ENCODE measurements at places on chromosomes 6 and 20.

GRCh38 chr20:25360631-25361286, 29.9 kb downstream of the ABHD12 start:
- DNase-seq: no peak

DNA sequence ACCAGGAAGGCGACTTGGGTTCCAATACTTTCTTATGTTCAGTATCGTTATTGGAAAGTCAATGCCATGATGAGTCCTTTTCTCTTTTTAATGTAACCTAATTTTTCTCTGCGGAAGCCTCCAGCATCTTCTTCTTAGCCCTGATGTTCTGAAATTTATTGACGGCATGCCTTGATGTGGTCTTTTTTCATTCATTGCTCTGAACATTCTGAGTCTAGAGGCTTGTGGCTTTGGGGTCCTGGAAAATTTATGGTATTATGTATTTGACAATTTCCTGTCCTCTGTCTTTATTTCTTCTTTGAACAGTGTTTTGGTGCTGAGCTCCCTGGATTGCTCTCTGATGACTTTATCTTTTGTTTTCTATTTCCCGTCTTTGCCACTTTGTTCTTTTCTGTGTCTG, 28.7 kb upstream of the MAS1 start:
- DNase-seq: no peak

- no peak for DNase-seq
Measured at GRCh38 chr6:2695454-2696095, 55.1 kb downstream of the MYLK4 start.

GRCh38 chr6:100347901-100348550, 116.7 kb downstream of the SIM1 start:
- no peak for DNase-seq

DNA sequence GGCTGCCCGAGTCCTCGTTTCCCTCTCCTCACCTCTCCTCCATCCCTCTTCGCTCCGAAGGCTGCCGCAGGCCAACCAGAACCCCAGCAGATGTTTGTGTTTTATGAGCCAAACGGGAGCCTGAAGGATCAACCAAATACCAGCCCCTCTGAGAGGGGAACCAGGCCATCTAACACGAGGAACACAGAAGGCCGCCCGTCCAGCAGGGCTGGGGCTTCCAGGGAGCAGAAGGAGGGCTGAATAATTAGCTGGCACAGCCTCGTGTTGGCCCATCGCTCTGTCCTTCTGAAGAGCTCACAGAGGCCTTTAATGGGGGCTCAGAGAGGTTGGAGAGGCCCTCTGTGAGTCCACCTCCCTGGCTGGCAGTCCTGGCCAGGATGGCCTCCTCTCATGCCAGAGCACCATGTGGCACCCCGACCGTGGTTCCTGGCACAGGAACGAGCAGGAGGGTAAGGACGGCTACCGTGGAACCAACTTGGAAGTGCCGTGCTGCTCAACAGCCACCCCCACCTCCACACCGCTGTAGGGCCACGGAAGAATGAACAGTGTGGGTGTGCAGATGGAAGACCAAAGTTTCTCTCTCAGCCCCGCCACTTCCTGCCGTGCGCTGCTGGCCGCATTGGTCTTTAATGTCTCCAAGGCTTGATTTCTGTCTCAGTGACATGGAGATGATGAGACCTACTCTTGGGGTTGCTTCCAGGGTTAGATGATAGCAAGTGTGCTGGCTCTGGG, 155.2 kb downstream of the SCML4 start:
- DNase-seq: no peak

DNA sequence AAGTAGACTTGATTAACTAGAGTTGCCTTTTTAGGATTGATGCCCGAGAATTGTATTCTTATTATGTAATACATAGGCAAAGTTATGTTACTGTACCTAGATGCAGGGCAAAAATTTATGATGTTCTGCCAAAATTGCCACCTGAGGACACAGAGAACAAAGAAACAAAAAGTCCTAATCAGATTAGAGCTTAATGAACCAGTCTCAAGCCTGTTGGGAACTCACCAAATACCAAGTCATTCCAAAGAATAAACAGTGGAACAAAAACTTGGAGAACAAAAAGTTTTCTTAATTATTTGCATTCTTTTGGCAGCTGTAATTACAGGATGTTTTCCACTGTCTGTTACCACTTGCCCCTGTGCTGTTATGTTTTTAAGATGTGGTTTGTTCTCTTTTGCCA, 154.7 kb upstream of the SGK1 start:
- no peak for DNase-seq

GRCh38 chr6:3738381-3739131, 13.0 kb downstream of the PXDC1 start:
- no peak for DNase-seq

DNA sequence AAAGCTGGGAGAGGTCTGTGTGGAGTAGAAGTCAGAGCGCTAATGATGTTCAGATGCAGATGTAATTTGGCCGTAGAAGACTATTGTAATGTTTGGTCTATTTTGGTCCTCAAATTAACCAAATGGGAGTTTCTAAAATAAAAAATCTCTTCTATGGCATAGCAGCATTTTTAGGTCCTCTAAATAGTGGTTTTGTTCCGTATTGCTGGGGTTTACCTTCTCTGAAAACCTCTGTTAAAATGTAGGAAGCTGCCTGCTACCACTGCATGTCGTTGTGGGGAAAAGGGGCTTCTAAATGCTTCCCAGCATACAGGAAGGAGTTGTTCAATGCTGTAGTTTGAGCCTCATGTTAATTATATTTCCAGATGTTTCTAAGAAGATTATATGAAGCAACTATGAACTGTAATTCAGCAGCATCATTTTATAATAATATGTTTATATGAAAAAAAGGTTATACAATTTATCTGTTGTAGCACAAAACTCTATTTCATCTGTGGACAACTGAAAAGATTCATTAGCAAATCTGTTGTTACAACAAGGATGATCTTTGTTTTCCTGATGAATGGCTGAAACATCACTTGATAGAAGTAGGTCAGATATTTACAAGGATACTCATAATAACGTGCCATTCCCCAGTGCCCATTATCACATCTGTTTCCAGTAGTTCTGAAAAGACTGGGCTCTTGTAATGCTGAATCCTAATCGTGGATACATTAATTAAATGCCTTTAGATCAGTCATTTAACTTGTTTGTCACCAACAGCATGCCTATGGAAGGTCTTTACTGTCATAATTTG, 256.6 kb downstream of the TBC1D7 start:
- DNase-seq: no peak

DNA sequence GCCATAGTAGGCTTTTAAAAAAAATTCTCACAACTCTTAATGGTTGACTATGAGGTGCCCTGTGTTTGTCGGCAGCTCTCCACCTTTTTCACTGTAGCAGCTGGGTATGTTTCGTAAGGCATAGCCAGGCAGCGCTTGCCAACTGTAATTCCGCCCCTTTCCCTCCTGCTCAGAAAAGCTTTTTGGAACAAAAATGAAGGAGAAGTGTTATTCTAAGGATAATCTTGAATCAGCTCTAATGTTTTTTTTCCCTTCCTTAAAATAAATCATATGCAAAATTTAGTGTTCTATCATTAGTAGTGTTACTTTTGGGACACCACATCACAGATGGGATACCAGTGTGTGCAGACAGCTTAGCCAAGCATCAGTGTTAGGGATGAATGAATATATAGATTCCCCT, 21.2 kb downstream of the RIOK1 start:
- no peak for DNase-seq

DNA sequence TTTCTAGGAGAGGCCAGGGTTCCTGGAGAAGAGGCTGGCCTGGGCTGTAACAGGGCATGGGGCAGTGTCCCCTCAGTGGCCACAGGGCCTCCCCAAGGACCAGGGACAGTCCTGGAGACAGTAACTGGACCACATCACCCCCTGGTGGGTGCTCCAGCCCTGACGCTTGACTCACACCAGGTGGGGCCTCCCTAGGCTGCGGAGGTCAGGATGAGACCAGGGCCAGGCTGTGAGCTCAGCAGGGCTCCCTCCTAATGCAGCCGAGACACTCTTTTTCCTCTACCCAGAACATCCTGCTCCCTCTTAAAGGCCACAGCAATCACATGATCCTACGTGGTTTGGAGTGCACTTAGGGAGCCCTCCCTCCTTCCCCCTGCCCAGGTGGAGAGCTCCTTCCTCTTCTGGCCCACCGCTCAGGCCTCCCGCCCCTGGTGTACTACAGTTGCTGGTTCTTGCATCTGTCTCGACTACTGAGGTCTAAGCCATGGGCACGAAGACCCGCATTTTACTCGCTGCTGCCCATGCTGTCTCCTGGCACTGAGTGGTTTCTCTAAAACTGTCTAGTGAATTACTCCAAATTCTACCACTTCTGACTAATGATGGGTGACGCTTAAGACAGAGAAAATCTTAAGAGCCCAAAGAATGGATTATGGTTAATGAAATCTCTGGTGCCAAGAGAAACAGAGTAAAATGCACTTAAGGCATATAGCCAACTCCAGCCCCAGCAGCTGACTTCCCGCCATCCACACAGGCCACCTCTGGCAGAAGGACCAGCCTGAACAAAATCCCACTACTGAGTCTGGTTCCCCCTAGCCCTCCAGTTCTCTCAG, 166.1 kb upstream of the CST7 start:
- no peak for DNase-seq

DNA sequence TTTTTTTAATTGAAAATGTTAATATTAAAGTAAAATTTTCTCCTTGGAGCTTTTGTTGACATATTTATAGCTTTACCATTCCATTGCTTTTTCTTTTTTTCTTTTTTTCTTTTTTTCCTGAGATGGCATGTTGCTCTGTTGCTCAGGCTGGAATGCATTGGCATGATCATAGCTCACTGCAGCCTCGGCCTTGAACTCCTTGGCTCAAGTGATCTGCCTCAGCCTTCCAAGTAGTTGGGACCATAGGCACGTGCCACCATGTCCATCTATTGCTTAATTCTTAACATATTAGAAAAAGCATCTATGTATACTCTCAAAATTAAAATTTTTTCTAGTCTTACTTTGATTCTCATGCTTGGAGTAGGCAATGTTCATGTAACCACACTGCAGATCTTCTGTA, 43.0 kb downstream of the RALGAPB start:
- no peak for DNase-seq

GRCh38 chr6:169158174-169158573, 95.5 kb downstream of the THBS2 start:
- DNase-seq: no peak

- DNase-seq: no peak
Measured at GRCh38 chr6:39803872-39804271, 11.7 kb downstream of the DAAM2 start.

- DNase-seq: no peak
Measured at GRCh38 chr6:128311944-128312570, 208.3 kb downstream of the PTPRK start.

GRCh38 chr6:112991912-112992311, 644.8 kb downstream of the RFPL4B start:
- DNase-seq: no peak

DNA sequence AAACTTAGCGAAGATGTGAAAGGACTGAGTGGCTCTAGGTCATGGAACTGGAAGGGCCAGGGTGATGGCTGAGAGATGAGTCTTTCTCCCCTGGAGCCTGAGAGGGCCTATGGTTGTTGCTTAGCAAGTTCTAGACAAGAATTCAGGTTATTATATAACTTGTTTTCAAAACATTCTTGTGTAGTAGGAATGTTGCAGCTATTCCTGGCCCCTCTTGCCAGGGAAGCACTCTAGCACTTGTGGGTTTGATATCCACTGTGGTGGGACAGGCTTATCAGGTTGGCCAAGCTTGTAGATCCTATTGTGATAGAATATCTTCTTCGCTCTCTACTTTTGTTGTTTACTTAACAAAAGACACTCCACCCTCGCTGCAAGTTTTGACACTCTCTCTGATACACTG, 211.8 kb upstream of the CITED2 start:
- no peak for DNase-seq

DNA sequence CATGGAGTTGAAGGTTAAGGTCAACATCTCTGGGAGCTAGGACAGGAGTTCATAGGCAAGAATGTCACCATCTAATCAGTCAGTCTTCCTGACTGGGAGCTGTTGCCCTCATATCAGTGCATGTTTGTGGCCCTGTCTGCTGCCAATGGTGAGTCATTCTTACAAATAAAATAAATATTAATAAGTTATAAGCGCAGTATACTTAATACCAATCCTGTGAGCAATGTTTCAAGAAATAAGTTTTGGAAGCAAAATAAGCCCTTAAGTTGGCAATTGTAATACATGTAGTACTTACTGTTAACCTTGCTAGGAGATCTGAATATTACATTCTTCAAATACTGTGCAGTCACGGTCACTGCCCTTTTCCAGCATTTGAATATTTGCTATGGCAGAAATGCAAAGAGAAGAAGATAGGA, 20.2 kb upstream of the MDGA1 start:
- no peak for DNase-seq

DNA sequence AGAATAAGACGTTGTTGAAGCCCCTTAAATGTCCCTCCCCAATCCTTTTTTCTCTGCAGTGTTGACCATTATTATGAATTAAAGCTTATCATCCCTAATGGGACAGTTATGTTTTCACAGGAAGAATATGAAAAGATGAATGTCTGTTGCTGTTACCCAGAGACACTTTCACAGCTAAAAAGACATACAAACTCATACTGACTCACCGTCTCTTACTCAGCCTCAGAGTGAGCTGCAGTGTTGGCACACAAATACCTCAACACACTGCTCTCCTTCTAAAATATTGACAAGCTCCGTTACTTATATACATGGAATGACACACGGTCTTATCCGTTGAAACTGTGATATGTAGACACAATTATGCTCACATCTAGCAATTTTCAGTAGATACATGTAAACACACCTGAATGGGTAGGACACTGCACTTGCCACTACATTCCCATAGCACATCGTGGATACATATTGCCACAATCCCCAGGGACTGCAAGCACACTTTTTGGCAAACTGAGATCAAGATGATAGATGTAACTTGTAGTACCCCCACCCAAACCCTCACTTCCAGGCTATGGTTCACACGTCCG, 9.6 kb upstream of the SAPCD1 start:
- no peak for DNase-seq

- no peak for DNase-seq
Measured at GRCh38 chr6:57040011-57040410, 6.5 kb upstream of the KIAA1586 start.

DNA sequence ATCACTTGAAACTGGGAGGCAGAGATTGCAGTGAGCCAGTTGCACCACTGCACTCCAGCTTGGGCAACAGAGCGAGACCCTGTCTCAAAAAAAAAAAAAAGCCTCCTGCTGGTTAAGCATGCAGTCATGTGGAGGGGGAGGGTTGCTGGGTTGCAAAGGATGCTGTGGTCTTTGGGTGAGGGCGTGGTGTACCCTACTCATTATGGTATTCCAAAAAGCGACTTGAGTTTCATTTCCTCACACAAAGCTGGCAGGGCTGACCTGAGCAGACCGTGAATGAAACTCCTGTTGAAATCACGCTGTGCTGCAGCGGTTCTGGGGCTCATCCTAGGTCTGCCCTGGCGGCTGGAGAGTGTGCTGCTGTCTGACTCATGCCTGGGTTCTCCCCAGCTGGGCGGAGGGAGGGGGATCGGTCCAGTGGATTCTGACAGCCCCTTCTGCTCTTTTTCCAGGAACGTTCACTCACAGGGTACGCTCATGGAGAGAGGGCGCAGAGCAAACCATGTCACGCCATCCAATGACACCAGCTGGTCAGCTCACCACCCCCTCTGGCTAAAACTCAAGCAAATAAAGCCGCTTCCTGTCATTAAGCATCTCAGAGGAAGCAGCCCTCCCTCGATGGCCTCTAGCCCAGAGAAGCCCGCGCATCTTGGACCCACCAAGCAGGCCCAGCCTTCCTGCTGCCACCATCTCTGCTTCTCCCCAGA, 166.2 kb downstream of the SCML4 start:
- DNase-seq: no peak

- no peak for DNase-seq
Measured at GRCh38 chr6:110356778-110357177, 1.4 kb downstream of the METTL24 start.

- DNase-seq: no peak
Measured at GRCh38 chr6:15359335-15359862, 113.5 kb downstream of the JARID2 start.

Measured in HFF-Myc (cell line).